Mesothelial cell of epicardium (in vitro differentiated cells): ENCODE measurements at places on chromosomes 12 and 14.

GRCh38 chr12:69509308-69509736, 39.1 kb downstream of the FRS2 start:
- DNase-seq: no peak
- no peaks in the 10 kb centered on the region for H3K36me3 ChIP-seq
- H3K27me3 ChIP-seq: no peaks in the 10 kb centered on the region
- no peak overlapping the region for H3K27ac ChIP-seq

DNA sequence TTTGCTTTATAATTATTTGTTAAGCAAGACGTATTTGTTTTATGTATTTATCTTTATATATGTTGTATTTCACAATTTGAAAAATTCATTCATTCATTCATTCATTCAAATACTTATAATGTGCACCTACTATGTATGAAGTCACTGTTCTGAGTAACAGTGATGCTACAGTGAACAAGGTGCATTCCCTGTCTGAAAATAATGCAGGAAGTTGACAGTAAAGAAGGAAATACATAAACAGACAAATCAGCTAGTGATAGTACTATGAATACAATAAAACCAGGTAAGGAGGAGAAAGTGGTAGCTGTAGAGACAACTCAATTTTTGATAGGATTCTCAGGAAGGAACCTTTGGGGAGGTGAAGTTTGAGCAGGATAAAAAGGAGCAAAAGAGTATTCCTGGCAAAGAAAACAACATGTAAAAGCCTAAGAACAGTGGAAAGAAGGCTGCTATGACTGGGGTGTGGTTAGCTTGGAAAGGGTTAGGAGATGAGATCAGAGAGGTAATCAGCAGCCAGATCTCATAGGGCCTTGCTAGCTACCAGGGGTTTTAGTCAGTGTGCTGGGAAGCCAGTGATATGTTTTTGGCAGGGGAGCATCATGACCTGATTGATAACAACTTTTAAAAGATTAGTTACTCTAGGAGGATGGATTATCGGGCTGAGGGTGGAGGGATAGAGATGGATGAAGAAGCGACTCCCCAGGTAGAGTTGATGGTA, 17.4 kb downstream of the BICDL1 start:
- no peak for DNase-seq
- no peak overlapping the region for H3K4me3 ChIP-seq
- no peak overlapping the region for H3K27ac ChIP-seq
- H3K4me1 ChIP-seq: no peaks in the 10 kb centered on the region
- no peaks in the 10 kb centered on the region for H3K36me3 ChIP-seq
- H3K27me3 ChIP-seq: peaks cover 1% of the 10 kb centered on the region

DNA sequence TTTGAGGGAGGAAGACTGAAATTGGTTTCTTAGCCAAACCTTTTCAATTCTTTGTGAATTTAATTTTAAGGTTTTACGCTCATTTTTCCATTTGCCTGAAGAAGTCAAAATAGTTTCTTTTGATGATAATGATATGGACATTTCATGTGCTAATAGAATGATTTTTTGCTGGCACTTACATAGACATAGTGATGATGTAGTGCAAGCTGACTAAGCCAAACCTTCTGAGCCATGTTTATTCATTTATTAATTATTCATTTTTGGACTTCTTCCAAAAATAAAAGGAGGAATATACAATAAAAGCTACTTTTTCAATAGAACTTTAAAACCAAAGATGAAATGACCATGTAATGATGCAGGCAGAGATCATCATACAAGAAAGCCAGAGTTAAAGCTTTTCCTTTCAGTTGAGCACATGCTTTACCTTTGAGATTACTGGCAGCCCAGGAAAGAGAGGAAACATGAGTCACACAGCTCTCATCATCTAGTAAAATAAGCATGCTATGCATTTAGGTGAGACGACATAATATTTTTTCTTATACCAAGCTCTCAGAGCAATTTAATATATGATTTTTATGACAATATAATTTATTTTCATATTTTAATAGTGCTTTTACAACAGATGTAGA, 24.8 kb downstream of the KCNA1 start:
- no peak overlapping the region for H3K27ac ChIP-seq
- peaks cover 70% of the 10 kb centered on the region for H3K27me3 ChIP-seq
- H3K36me3 ChIP-seq: no peaks in the 10 kb centered on the region
- DNase-seq: no peak
- H3K4me3 ChIP-seq: no peak overlapping the region

DNA sequence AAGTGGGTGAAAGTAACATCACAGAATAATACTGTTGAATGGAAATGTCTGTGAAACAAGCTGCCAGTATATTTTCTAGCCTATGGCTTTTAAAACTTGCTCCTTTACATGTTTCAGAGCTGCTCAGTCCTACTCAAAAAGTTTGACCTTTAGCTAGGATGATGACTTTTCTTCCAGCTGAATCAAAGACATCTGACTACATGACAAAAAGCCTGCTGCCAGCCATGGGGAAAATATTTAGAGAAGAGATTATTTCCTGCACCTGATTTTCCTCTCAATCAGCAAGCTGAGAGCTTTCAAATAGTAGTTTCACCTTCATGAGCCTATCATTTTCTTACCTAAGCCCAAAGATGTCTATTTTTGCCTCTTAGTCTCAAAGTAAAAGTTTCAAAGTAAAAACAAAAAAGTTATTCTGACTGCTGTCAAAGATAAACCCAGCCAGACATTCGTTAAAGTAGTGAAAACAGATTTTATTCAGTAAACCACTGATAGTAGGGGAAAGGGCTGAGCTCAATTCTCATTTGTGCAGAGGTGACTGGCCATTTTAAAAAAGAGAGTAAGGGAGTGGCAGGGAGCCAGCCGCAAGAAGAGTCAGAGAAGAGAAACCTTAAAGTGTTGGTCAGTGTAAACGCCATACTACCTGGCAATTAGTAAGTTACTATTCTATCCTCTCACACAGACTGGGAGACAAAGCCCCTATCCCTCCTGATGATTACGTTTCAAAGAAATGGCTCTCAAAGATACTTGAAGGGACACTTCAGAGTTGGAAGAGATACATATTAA, 2.2 kb downstream of the ATP6V1D start:
- H3K27me3 ChIP-seq: no peaks in the 10 kb centered on the region
- no peak for DNase-seq
- peaks cover 34% of the 10 kb centered on the region for H3K4me1 ChIP-seq
- peak overlapping the region; percentile 98 for H3K4me3 ChIP-seq

GRCh38 chr12:46617167-46617566, 208.6 kb downstream of the SLC38A4 start:
- no peaks in the 10 kb centered on the region for H3K4me1 ChIP-seq
- H3K4me3 ChIP-seq: no peak overlapping the region

DNA sequence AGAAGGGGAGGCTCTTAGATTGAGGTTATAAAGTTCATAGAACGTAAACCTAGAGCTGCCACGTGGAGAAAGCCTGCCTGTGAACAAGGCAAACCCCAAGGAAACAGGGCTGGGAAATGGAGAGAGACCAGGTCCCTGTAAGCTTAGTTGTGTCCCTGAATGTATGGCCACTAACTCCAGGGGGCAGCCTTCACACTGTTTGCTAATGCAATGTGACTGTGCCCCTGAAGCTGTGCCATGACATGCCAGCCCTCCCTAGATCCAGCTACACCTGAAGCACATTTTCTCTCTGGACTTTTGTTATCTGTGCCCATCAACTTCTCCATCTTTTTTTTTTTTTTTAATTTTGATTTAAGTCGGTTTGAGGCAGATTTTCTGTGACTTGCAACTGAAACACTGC, 60.6 kb upstream of the TMCC3 start:
- no peak for DNase-seq
- no peak overlapping the region for H3K4me3 ChIP-seq
- H3K27ac ChIP-seq: no peak overlapping the region
- no peaks in the 10 kb centered on the region for H3K27me3 ChIP-seq
- peaks cover 26% of the 10 kb centered on the region for H3K4me1 ChIP-seq

GRCh38 chr12:97140355-97140754, 233.3 kb downstream of the NEDD1 start:
- H3K27me3 ChIP-seq: peaks cover 2% of the 10 kb centered on the region
- no peak for DNase-seq
- peaks cover 11% of the 10 kb centered on the region for H3K4me1 ChIP-seq
- no peak overlapping the region for H3K4me3 ChIP-seq
